Upper lobe of right lung (tissue), 1 donor: ENCODE measurements at places on chromosomes 16 and 17. TPM values are rescaled to one million over a fixed set of nuclear protein-coding genes. Genes with fewer than 3 reads are reported as not detected.

DNA sequence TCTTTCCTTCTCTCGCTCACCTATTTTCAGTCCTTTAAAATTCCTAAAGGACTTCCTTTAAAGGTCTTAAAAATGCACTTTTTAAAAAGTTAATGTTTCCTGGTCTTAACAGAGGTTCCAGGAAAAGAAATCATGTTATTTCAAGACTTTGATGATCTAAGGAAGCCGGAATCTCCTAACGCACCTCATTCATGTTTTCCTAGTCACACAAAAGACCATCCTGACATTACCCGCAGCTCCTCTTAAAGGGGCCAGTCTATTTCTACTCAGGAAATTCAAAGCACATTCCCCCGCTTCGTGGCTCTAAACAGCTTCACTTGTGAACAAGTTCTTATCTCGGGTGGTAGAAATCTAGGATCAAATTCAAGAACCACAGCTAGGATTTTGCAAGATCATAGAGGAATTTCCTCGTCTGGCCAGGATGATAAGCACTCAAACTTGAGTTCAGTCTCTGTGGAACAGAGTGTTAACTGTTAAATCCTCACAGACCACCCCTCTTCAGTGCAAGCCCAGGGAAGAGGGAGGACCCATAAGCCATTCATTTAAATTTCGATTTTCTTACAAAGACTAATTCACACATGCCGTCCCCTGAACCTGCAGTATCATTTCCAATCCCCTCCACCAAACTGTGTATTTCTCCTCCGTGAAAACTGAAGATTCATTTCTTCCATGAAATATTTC lies 137.1 kb upstream of the AXIN2 start:
- no peak for DNase-seq

GRCh38 chr17:42049834-42050392 lies 488 bp downstream of the C17orf113 start:
- no peak for DNase-seq

GRCh38 chr16:1262846-1263221 lies 7.0 kb downstream of the TPSD1 start:
- no peak for DNase-seq

DNA sequence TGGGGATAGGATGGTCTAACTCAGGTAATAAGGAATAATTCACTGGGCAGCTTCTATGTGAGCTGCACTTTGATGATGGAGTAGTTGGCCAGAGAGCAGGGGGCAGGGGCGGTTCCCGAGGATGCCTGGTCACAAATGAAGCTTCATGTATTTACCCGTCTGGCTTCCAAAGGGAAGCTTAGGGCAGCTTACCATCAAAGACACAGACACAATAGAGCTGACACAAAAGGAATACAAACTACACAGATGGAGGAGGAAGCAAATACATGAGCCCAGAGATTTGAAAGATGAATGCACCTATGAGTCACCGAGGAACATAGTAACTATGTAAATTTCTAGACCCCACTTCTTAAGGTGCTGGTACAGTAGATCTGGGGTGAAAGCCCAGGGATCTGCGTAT lies 8.7 kb upstream of the EMP2 start:
- DNase-seq: no peak

Gene NDRG4
- 48.1 TPM for total RNA-seq

DNA sequence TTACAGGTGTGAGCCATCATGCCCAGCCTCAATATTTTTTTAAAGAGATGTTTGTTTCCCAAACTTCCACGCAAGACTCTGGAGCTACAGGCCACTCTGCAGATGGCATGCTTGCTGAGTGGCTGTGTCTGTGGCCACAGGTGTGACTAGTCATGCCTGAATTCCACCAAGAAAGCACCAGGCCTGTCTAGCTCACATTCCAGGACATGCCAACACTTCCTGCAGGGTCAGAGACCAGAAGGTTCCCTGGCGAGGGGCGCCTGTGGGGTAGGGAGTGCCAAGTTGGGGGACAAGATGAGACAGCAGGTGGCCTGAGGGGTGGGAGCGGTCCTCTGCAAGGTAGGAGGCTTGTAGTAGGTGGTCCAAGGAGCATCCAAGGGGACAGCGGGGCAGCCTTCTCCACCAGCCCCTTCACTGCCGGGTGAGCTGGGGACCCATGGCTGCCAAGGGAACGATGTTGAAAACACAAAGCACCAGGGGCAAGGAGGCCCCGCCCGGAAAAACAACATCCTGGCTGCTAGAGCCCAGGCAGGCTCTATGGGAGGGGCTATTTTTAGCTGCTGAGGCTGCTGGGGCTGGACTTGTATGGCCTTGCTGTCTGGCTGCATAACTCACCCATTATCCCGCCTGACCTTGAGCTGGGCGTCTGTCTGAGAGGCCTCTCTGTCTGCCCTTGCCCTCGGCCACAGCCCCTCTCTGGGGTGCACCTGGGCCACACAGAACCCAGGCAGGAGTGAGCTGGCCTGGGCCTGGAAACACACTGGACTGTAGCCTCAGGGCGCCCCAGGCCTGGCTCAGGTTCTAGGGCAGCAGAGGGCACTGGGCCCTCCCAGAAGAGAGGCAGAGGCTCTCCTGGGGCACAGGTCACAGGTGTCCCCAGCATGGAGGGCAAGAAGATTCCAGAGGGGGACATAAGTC lies 5.7 kb downstream of the TRIM47 start:
- peak; percentile 72 for DNase-seq

- DNase-seq: peak; percentile 34
These were observed 23.7 kb downstream of the ACSF3 start for GRCh38 chr16:89117227-89117974.

Gene TPPP3
- 29.7 TPM for total RNA-seq
